ENCODE measurements at places on chromosomes 16 and 17.

- no peak for DNase-seq
Measured at GRCh38 chr16:11248133-11248532, 7.9 kb downstream of the SOCS1 start.

DNA sequence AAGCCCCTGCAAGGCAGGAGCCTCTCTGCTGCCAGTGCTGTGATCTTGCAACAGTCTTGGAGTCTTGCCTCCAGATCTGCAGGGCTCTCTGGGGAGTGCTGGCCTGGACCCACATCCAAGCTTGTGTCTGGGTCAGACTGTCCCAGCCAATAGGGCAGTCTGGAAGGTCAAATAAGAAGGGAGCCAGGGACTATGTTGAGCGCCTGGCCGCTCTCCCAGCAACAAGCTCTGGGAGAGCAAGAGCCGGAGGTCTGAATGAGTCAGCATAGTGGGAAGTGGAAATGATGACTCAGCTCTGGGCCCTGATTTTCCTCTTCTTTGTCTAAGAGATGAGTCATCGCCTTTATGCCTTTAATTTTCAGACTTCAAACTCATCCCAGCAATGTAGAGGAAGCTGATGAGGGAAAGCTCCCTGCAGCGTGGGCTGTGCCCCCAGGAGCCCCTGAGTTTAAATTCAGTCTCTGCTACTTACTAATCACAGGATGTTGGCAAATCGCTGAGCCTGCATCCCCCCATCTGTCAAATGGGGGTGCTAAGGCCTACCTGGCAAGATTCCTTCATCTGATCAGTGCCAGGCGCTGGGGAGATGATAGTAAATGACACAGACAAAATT, 43.6 kb upstream of the HAPSTR1 start:
- peak; percentile 38 for DNase-seq

- DNase-seq: no peak
Measured at GRCh38 chr16:49453021-49453420, 79.4 kb downstream of the C16orf78 start.

DNA sequence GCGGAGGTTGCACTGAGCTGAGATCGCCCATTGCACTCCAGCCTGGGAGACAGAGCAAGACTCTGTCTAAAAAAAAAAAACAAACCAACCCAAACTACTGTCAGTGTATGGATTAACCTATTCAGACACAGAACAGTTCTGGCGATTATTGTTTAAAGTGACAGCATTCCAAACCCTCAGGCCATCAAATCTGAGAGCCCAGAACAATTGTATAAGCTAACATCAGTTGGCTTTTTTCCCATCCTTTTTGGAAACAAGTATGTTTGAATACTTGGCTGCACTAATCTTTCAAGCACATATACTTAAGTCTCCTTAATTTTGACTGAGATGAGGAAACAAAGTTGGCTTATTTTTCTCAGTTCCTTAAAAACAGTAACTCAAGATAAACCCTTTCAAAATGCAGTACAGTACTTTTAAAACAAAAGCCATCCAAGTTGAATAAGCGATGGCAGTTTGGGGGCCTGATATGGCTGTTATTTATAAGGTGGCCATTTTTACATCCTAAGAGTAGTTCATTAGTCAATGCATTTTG, 1.4 kb downstream of the ZSWIM7 start:
- DNase-seq: no peak

GRCh38 chr17:7011942-7012254, 526 bp upstream of the RNASEK start:
- DNase-seq: no peak

DNA sequence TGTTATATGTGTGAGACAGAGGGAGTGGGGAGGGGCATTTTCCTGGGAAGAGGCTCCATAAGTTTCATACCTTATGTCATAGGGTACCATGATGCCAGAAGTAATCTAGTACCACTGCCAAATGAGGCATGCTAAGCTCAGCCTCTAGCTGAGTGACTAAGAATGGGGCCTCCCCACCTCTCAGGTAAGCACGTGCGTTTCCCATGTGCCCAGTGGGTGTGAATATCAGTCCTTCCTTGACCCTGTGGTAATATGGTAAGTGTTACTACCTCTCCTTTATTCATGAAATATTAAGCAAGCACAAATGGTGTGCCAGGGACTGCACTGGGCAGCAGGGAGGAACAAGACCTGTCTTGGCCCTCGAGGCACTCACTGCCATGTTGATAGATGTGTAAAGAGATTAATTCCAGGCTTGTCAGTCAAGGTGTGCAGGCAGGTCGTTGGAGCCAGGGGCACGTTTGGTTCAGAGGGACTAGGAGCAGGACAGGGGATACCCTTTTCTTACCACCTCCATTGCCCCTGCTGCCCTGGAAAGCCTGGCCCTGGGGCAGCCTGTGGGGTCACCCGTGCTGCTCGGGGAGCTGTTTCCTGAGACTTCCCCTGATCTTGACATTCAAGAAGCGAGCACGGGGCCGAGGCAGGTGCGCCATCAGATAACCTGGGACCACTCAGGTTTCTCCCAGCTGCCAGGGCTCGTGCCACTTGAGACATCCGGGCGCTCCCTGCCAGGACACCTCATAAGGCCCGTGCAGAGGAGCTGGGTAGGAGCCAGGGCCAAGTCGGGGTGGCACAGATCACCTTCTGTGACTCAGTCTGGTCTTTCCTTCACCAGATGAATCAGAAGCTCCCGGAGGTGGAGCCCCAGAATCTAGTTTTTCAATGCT, 8.8 kb downstream of the RSAD1 start:
- DNase-seq: no peak

- no peak for DNase-seq
Measured at GRCh38 chr16:70664325-70665112, 18.2 kb downstream of the IL34 start.

DNA sequence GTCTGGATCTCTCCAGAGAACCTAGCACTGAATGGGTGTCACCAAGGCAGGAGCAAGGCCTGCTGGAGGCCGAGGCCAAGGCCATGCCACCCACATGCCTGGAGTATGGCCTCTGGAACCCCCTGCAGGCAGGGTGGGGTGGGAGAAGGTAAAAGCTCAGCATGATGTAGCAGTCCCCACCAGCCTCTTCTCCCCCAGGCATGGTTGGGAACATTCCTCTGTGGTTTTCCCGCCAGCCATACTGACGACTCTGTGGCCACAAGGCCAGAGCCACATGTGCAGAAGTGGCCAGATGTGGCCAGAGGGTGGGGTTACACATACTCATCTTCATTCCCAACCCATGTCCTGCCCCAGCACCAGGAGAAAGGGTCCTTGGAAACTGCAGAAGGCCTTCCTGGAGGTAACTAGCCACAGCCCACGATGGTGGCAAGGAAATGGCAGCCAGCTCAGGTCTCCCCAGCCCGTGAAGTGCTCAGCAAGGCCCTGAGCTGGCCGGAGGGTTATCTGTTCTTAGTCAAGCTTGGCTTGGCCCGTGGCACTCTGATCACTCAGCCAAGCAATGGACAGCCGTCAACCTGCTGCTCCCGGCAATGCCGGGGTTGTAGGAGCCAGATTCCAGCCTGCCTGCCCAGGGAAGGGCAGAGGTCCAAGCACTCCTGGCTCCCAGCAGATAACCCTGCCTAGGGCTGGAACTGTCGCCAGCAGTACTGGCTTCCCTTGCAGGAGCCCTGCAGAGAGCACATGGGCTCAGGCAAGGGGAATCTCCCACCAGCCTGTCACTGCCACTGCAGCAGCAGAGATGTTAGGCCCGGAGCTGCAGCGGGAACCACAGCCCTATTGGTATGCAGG, 26.1 kb downstream of the HDAC5 start:
- no peak for DNase-seq

DNA sequence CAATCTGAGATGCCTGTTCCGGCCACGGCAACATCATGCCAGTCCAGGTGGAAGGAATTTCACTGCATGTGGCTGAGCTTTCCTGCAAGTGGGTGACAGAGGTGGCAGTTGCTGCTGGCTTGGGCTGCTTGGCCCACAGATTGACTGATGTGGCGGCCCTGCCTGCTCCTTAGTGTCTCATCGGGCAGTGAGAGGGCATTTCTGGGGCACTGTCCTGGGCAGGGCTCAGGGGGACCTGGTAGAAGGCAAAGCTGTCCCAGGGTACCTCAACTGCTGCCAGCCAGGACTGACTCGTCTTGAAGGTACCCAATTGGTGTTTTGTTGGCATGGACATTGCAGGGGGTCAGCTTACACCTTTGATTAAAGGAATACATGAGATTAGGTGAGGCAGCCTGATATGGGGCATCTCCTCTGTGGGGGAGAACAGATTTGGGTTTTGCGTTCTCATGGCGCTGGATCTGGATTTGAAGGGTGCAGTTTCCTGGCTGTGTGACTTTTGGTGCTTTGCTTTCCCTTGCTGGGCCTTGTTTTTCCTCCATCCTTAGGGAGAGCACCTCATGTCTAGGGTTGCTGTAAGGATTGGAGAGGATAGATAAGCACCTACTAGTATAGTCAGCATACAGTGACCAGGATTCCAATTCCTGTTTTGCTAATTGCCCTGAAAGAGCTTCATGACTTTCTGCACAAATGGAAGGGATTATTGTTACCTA, 5.4 kb downstream of the CMIP start:
- no peak for DNase-seq

- DNase-seq: no peak
Measured at GRCh38 chr17:3282901-3283300, 15.3 kb downstream of the OR3A1 start.

GRCh38 chr16:82655072-82655714, 28.4 kb downstream of the CDH13 start:
- DNase-seq: peak; percentile 52

DNA sequence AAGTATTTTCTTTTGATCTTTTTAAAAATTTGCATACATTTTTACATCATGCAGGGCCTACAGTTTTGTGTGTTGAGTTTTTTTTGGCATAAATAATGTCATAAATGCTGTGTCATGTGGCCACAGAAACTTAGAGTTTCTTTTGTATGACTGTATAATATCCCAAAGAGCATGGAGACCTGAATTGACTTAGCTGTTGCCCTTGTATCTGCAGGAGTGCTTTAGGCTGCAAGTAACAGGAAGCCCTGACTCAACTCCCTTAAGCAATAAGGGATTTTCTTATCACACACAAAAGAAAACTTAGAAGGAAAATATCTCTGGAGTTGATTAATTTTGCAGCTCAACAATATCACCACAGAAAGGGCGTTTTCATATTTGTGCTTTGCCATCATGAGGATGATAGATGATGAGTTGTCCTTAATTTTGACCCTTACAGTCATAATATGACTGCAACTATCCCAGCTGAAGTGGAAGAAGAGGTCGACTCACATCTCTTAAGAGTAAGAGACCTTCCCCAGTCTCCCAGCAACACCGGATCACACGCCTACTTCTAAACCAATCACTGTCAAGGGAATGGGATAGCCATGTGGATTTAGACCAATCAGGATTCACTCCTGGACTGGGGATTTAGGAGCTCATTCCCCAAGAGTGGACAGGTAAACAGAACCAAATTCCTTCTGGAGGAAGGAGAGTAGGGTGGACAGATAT, 138.9 kb downstream of the GSG1L start:
- no peak for DNase-seq

DNA sequence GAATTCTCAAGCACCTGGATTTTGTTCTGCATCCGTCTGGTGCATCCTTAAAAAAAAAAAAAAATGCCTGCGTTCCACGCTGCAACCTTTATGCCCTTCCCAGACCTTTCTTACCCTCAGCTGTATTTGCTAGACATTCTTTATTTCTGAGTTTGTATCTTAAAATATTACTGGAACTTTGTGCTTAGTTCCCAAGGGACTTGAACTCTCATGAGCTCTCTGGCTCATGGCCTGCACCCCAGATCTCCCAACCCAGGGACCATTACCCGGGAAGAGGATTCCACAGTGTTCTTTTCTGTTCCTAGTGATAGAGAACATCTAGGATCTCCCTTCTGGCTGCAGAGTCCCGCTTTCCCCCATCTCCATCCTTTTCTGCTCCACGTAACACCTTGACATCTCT, 28.9 kb upstream of the CLEC18A start:
- no peak for DNase-seq

- DNase-seq: no peak
Measured at GRCh38 chr17:63240106-63240505, 206.0 kb downstream of the CYB561 start.

DNA sequence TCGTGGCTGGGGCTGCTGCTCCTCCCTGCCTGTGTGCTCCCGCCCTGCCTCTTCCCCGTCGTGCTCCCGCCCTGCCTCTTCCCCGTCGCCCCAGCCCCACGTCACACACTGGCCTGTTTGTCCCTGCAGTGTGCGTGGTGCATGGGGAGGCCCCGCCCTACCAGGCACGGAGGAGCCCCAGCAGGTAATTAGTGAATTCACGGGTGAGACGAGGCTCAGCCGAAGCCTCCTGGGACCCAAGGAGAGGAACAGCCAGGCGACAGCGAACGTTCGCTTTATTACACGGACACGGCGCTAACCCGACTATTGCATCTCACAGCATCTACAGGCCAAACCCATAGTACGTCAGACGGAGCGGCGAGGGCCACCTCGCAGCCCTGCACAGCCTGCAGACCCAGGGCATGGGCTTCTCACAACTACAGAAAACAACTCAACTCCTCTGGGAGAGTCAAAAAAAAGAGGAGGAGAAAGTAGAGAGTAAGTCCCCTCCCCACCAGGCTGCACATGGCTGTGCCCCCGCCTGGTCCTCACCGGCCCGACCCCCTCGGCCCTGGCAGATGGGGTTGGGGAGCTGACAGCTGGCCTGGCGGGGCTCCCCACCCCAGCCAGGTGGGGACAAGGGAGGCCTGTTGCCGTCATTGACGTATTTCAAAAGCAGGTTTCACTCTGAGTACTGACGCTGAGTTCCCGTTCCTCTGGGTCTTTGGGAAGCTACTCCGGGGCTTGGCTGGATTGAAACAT, 4.3 kb upstream of the PABPN1L start:
- DNase-seq: no peak

DNA sequence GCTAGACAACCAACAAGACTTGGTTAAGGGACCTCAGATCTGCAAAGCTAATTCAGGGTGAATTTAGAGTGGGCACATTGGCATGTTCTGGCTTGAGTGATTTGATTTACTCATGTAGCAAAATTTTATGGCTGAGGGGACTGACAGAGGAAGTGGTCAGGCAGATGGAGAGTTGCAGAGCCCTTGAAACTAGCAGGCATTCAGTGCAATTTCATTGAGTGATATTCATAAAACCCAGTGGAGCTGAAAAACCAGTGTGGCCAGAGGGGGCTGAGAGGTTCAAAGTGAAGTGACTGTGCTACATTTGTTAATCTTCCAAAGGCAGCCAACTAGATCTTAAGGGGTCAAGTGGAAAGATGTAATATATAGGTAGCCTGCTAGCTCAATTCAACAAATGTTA, 2.2 kb upstream of the TMEM94 start:
- no peak for DNase-seq

GRCh38 chr17:80283116-80283852, 22.6 kb downstream of the RNF213 start:
- DNase-seq: no peak

DNA sequence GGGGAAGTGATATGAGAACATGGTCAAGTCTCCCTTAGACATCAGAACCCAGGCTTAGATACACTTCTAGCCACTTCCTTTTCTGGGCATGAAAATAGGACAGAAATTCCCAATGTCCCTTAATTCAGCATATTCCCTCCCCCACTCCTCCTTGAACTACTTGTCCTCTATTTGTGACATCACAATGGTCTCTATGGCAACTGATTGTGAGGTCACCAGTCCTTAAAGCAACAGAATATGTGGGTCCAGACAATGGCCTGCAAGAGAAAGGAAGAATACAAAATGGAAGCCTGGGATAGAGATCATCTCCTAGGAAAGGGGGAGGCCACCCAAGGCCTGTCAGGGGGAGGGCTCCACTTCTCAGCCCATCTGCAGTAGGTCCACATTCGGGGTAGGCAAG, 6.7 kb upstream of the SEZ6 start:
- DNase-seq: no peak

- DNase-seq: no peak
Measured at GRCh38 chr17:40777459-40777858, 4.9 kb downstream of the KRT27 start.

- no peak for DNase-seq
Measured at GRCh38 chr17:78048346-78049292, 79.9 kb downstream of the TMC6 start.

Data from activated CD8-positive, alpha-beta memory T cell treated with anti-CD3 and anti-CD28 coated beads for 4 hours (primary cell).